ENCODE measurements at places on chromosomes 1 and 21.
A peak's percentile ranks its signal among the peaks of the same experiment; 100 is the strongest.

DNA sequence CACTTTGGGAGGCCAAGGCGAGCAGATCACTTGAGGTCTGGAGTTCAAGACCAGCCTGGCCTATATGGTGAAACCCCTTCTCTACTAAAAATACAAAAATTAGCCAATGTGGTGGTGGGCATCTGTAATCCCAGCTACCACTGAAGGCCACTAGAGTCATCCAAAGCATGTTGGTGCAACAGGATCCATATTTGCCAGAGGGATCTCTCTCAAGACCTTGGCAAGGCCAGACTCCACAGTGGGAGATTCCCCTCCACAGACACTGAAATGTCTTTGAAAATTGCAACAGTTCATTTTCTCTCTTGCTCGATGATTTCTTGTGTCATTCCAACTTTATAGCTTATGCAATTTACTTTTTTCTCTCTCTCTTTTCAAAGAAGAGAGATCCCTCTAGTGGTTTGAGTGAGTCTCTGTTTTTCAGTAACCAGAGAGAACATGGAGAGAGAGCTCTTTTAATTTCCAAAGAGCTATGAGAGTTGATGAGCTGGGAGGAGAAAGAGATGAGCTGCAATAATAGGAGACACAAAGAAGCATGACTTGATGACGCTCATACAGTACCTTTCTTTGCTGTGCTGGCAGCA is 176.8 kb upstream of the USP25 start:
- ATAC-seq: no peak

- ATAC-seq: peak; percentile 94
Observed at GRCh38 chr21:16070207-16070651, 340.4 kb downstream of the USP25 start.

- ATAC-seq: no peak
Observed at GRCh38 chr1:95754412-95754811, 520.4 kb downstream of the RWDD3 start.

- no peak for ATAC-seq
Observed at GRCh38 chr1:9207086-9207485, 27.5 kb upstream of the H6PD start.

DNA sequence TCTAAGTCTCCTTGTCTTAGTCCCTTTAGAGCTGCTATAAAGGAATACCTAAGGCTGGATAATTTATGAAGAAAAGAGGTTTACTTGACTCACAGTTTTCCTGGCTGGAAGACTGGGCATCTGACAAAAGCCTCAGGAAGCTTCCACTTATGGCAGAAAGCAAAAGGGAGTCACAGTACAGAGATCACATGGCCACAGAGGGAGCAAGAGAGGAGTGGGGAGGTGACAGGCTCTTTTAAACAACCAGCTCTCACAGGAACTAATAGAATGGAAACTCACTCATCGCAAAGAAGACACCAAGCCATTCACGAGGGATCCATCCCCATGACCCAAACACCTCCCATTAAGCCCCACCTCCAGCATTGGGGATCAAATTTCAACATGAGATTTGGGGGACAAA is 68.8 kb downstream of the DDAH1 start:
- ATAC-seq: no peak

GRCh38 chr1:209095627-209096595 is 487.6 kb upstream of the CAMK1G start:
- ATAC-seq: peak; percentile 99

DNA sequence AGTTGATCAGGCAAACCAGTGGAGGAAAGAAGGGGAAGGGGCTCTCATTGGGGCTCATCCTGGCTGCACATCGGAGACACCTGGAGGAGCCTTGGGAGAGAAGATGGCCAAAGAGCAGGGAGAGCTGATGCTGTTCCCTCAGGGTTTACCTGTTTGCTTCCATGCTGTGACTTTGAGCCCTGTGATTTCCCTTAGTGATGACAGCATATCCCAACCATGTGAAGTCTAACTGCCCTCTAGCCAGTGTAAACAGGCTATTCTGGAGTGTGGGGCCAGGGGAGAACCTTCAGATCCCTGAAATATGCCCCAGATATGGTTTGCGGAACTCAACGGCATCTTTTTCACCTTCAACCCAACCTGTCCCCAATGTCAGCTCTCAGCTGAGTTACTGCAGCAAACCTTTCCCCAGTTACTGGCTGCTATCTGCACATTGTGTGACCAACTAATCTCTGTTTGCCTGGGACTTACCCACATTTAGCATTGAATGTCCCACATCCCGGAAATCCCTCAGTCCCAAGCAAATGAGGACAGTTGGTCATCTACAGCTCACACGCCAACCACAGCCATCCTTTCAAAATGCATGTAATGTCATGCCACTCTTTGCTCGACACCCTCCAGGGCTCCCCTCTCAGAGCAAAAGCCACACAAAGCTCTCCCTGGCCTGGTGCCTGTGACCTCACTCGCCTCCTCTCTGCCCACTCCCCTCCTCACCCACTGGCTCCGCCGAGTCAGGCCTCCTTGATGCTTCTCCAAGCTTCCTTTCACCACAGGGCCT is 242.3 kb downstream of the KCNJ6 start:
- ATAC-seq: no peak

- no peak for ATAC-seq
Observed at GRCh38 chr1:34842073-34842472, 17.5 kb downstream of the SMIM12 start.

DNA sequence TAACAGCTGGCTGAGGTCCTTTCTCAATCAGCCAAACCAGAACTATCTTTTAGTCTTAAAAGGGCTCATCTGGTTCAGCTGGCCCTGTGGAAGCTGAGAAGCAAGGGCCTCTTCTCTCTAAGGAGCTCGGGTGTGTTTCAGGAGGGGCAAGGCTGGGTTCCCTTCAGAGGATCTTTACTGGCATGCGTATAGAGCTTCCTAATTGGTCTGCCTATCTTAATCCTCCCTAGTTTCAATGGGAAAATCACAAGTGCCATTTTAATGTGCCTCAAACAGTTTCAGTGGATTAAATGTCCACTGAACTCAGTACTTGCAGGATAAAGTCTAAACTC is 81.5 kb upstream of the LBR start:
- peak; percentile 18 for ATAC-seq

DNA sequence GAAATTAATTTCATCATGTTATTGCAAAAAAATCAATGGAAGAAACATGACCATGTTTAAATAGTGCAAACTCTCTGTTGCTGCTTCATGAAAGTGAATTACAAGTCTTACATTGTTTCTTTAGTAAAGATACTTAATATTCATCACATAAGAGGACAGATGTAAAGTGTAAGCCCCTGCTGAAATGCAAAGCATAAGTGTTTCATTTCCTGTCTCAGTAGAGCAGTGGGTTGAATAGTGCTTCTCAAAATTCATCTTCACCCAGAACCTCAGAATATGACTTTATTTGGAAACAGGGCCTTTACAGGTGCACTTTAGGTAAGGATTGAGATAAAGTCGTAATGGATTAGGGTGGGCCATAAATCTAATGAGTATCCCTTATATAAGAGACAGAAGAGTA is 738.4 kb upstream of the RGS18 start:
- ATAC-seq: no peak

- no peak for ATAC-seq
Observed at GRCh38 chr1:87274851-87275250, 53.8 kb upstream of the LMO4 start.

- ATAC-seq: peak; percentile 77
Observed at GRCh38 chr1:36350659-36351226, 27.3 kb upstream of the EVA1B start.

GRCh38 chr1:13749543-13750341 is 49.8 kb downstream of the PRDM2 start:
- peak; percentile 39 for ATAC-seq
